SK-N-DZ (cell line): ENCODE measurements at places on chromosomes 12 and 14.

- DNase-seq: no peak
Observed at GRCh38 chr14:102971836-102972606, 49.6 kb downstream of the AMN start.

GRCh38 chr12:68154779-68155178 lies 4.8 kb downstream of the IFNG start:
- no peak for DNase-seq

GRCh38 chr12:122097927-122098756 lies 19.6 kb downstream of the MLXIP start:
- no peak for DNase-seq

DNA sequence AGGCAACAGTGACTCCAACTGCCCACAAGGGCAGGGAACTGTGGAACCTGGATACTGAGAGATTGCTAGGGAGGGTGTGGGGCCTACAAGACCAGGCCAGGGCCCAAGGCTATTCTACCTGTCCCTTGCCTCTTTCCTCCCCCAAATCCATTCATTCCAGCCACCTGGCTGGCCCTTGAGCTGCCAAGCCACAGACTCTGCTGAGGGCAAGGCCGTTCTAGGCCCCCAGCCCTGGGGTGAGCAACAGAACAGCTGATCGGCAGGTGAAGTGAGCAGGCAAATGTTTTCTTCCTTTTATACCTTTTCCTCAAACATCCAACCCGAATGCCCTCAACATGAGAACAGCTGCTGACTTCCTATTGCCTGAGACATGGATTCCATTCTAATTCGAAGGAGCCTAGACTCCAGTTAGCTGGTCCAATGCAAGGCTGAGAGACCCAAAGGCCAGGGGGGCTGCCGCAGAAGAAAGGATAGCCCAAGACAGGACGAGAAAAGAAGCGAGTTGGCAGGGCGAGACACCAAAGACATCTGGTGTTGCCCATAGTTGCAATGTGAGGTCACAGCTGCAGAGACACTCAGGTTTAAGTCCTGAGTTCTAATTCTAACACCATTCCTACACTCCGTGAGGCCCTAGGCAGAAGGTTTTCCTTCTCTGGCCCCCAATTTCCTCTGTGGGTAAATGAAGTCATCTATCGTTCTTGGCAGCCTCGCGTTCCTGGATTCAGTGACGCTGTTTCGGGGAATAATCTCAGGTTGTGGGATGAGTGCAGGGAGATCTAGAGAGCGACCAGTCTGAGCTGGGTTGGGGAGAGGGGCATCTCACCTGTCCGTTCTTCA lies 1.7 kb downstream of the C1QL4 start:
- no peak for DNase-seq

DNA sequence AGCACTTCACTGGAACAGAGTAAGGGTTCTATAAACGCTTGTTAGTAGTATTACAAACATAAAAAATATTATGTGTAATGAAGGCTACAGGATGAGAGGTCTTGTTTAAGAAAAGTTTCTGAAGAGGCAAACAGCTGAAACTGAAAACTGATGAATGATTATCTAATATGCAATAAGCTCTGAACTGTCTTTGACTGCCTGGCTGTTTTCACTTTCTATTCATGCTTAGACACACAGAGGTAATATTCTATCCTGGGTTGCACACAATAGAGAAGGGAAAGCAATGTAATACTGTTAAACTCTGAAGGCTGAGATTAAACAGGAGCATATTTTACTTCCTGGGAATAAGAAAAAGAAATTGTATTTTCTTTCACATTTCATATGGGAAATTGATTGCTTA lies 251.3 kb downstream of the ALX1 start:
- no peak for DNase-seq

- DNase-seq: no peak
Observed at GRCh38 chr14:84128050-84128449, 1401.9 kb upstream of the FLRT2 start.

DNA sequence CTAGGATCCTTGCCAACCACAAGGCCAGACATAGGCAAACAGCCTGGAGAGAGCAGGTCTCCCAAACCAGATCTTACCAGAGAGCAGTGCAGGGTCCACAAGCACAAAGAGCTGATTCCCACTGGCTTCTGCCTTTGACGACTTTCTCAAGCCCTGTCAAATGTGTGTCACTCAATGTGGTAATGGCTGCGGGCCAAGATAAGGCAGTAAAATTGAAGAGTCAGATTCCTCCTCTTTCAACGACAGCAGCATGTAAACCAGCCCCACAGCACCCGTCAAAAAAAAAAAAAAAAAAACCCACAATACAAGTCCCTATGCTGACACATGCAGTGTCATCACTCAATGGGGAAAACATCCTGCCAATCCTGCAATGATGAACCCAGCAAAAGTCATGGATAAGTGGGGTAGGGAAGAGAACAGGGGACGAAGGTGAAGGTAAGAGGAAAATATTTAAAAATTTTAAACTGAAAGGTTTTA lies at the start of gene STON2:
TSS of gene STON2 (minus strand) at position 123 of the 477 bp plus-strand sequence. CDS start 1,942 bp downstream, outside the sequence.
- DNase-seq: no peak

DNA sequence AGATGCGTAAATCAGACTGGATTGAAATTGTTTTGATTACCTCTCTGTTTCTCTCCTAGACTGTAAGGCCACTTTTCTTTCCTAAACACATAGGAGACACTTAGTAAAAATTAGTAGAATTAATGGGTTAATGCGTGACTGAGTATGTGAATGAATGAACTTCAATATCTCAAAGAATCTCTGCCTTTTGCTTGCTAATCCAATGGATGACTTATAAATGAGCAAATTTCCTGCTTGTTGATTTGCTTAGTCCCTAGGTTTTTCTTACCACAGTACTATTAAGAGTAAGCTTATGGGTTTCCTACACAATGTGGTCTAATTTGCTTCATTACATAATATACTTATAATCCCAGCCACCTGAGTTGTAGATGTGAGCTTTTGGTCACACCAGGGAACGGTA lies 164.1 kb downstream of the SRGAP1 start:
- DNase-seq: no peak

- no peak for DNase-seq
Observed at GRCh38 chr12:130342442-130342841, 4.8 kb downstream of the PIWIL1 start.

- DNase-seq: no peak
Observed at GRCh38 chr12:51359851-51360250, 13.4 kb upstream of the CELA1 start.

GRCh38 chr12:91053951-91054715 lies 3.7 kb downstream of the KERA start:
- DNase-seq: no peak

DNA sequence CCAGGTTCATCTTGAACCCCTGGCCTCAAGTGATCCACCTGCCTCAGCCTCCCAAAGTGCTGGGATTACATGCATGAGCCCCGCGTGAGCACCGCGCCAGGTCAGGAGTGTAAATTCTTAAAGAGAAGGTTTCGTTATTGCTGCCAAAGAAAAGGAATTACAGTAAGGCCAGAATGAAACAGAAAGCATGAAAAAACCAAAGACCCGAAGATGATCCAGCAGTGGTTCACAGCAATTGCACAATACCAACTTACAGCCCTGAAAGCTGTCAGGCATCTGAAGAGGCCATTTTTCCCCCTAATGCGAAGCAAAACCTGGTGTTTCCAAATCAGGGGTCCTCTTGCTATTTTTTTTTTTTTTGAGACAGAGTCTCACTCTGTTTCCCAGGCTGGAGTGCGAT lies 10.3 kb downstream of the RBM23 start:
- DNase-seq: no peak

DNA sequence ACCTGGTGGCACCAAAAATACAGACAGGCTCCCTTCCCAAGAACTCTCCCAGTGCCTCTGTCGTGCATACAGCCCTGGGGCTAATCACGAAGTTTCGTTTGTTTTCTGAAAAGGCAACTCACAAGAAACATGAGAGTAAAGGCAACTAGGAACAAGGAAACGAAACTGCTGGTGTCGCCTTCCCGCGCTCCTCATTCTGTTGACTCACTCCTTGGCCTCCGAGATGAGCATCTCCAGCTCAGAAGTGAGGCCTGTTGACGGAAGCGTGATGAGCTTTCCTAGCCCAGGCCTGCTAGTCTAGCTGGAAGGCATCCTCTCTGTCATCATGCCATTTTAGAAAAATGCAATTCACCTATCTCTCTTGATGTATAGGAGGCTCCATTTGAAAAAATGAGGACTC lies 50.5 kb downstream of the TTC9 start:
- DNase-seq: no peak

GRCh38 chr12:19200261-19200660 lies 70.7 kb downstream of the PLEKHA5 start:
- DNase-seq: no peak
